ENCODE measurements at places on chromosomes 16 and 17. TPM values are rescaled to one million over a fixed set of nuclear protein-coding genes. Genes with fewer than 3 reads are reported as not detected.

DNA sequence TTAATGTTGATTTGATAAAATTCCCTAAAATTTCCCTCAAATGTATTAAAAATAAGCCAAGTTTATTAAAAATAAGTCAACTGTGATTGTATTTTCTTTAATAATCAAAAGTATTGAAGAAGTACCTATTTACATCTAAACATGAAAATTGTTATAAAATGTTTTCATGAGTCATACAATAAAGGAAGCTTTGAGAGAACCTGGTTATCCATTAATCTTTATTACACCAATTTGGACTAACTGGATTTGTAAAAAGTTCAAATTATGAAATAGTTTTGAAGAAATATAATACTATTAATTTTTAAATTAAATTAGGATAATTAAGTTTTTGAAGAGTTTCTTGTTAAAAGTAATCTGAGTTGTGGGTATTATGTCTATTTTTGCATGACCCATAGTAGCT, 63.8 kb downstream of the COX10 start:
- H3K4me3 ChIP-seq = no peak overlapping the region
- no peak for DNase-seq
- H3K27ac ChIP-seq = no peak overlapping the region
- no peaks in the 10 kb centered on the region for H3K27me3 ChIP-seq

DNA sequence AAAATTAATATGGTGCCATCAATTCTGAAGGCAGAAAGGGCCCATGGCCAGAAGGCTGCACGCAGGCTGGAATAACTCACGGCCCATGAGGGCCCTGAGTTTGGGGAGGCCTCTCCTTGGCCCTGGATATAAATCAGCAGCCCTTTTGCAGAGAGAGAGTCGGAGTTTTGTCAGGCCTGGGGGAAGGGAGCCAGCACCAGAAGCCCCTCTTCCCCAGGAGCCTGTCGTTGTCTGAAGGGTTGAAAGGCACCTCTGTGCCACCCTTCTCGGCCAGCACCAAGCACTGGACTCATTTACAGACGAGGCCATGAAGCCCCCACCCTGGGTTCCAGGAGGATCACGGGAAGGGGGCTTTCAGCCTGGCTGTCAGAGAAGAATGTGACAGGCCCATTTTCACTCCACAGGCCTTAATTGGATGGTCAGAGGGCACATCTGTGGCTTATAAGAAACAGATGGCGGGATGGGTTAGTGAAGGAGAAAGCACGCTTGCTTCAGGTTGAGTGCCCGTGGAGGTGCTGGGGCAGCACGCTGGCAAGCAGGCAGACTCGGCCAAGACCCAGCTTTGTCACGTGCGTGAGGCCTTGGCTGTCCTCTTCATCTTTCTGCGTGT, 140.6 kb downstream of the CLEC16A start:
- peak overlapping the region; percentile 48 for H3K27ac ChIP-seq
- H3K4me3 ChIP-seq = no peak overlapping the region
- DNase-seq = no peak
- H3K27me3 ChIP-seq = no peaks in the 10 kb centered on the region
- peaks cover 17% of the 10 kb centered on the region for H3K4me1 ChIP-seq

Gene GJC1
- total RNA-seq = 18.4 TPM

GRCh38 chr16:86243123-86243473, 267.2 kb upstream of the FOXF1 start:
- H3K27ac ChIP-seq = no peak overlapping the region

Gene MT4
- total RNA-seq = not detected

DNA sequence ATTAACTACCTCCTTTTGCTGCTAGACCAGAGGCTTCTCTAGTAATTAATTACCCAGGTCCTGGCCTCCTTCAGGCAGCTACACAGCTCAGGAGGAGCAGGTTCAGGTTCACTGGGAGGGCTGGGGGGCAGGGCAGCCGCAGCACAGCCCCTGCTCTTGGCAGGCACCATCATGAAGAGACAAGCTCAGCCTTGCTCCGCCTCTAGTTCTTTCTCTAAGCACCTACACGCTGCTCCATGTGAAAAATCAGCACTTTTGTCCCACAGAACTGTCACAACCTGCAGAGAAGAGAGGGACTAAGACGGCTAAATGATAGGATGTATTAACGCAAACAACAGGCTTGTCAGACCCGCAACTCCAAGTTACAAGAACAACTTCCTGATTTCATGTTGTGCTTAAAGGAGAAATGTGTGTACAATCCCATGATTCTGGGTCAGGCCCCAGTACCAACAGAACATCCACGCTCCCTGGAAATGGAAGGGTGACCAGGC, 53.4 kb downstream of the GRB2 start:
- no peak for DNase-seq
- H3K36me3 ChIP-seq = no peaks in the 10 kb centered on the region
- no peak overlapping the region for H3K4me3 ChIP-seq
- H3K4me1 ChIP-seq = peaks cover 68% of the 10 kb centered on the region
- no peak overlapping the region for H3K27ac ChIP-seq

Gene GRIN2A
- total RNA-seq = 0.56 TPM

DNA sequence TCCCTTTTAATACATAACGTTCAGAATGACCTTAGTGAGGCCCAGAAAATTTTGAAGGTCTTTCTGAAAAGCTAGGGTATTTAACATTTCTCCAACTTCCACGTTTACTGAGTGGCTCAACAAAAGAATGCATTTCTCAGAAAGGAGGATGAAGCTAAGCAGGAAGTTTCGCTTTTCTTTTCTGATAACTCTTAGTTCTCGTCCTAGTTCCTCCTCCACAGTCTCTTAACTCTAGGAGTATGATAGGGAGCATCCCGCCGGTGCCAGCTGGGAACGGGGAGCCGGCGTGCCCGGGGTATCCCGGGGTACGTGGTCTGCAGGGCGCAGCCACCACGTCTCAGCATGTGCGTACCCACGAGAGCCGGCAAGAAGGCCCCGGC, 363 bp downstream of the KARS1 start:
- peaks cover 34% of the 10 kb centered on the region for H3K36me3 ChIP-seq
- H3K27me3 ChIP-seq = no peaks in the 10 kb centered on the region
- peak overlapping the region; percentile 98 for H3K27ac ChIP-seq
- no peak for DNase-seq

Gene GUCY2D
- 3.1 TPM for total RNA-seq

Gene COX6A2
- total RNA-seq = not detected

DNA sequence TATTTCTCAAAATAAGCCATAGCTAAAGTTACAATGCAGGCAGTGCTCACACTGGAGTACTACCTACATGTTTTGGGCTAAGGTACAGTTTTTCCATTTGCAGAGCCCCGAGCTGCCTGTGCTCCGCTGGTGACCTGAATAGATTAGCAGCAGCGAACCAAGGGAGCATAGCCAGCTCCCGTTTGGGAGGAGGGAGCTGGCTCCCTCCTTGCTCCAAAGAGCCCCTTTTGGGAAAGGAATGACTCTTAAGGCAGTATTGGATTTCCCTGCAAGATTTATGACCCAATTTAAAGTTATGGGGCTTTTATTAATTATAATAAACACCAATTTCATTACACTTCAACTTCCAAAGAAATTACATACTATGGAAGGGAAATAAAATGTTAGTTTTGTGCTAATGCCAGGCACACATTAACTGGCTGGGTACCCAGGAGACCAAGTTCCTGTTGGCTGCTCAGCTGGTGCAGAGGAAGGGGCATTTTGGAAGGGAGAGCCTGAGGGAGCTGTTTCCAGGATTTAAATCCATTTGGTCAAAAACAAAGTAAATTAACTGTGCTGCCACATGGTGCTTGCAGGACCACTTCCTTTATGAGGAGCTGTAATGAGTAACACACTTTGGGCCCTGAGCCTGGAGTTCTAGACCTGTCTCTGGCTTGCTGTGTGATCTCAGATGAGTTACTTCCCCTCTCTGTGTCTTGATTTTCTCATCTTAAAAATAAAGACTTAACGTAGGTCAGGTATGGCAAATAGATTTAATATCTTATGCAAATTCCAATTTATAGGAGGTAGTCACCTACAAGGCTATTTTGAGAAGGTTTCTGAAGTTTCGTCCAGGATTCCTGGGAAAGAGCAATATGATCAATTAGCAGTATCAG, 362.1 kb upstream of the CCL2 start:
- H3K27ac ChIP-seq = no peak overlapping the region
- no peak overlapping the region for H3K4me3 ChIP-seq
- no peak for DNase-seq
- no peaks in the 10 kb centered on the region for H3K27me3 ChIP-seq
- H3K4me1 ChIP-seq = no peaks in the 10 kb centered on the region

Measured in lower lobe of right lung (tissue), 2 donors.